ENCODE measurements at places on chromosomes 4 and X.

- DNase-seq = no peak
Observed at GRCh38 chr4:185219551-185220344, 10.3 kb downstream of the SNX25 start.

DNA sequence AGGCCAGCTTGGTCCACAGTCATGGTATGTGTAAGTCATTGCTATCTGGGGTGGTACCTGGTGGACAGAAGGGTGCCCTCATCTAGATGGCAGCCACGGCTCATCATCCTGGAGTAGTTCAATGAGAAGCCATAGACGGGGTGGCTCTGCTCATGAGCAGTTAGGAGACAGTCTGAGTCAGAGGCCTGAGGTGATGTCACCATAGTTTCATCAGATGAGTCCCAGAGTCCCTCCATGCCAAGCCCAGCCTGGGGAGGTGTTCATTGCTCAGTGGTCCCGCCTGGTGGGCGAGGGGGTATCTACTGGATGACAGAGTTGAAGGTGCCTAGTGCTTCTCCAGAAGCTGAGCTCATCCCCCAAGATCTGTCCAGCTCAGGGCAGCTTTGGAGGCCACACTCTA lies 49.8 kb downstream of the DLG3 start:
- DNase-seq = no peak

DNA sequence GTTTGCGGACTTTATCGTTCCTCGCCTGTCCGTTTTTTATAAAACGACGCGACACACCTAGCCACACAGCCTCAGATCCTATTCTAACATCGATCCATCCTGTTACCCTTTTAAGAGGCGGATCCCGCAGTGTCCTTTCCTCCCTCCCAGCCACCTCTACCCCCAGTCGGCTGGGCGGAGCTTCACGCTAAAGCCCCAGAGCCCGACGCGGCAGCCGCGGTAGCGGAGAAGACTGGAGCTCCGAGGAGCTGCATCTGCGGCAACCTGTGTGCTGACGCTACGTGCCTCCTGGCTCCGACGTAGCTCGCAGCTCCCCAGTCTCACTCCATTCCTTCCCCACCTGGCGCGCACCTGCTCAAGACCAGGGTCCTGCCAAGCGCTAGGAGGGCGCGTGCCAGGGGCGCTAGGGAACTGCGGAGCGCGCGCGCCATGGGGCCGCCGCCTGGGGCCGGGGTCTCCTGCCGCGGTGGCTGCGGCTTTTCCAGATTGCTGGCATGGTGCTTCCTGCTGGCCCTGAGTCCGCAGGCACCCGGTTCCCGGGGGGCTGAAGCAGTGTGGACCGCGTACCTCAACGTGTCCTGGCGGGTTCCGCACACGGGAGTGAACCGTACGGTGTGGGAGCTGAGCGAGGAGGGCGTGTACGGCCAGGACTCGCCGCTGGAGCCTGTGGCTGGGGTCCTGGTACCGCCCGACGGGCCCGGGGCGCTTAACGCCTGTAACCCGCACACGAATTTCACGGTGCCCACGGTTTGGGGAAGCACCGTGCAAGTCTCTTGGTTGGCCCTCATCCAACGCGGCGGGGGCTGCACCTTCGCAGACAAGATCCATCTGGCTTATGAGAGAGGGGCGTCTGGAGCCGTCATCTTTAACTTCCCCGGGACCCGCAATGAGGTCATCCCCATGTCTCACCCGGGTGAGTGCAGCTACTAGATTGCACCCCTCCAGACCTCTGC lies at the start of gene RNF128:
Gene RNF128 (plus strand): TSS at position 217 of the 953 bp plus-strand sequence. CDS start 213 bp downstream, at position 430.
- DNase-seq = peak; percentile 19

DNA sequence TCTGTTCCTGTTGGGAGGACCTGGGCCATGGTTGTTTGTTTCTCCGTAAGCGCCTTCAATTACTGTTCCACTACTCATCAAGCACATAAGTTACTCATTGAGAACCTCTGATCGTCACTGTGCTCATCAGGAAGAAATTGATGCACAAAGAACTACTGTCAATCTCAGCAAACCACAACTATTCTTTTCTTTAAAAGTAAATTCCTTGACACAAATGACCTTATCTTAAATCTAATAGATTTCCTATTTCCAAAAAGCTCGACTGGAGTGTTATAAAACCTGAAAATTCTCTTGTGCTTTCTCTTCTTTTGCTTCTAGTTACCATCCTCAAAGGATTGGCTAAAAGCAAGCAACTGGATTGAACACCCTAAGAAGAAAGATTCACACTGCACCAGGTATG lies at the start of gene MUC7:
Gene MUC7 (plus strand): TSS at position 301 of the 400 bp plus-strand sequence. CDS start 1,825 bp downstream, outside the sequence.
- no peak for DNase-seq

DNA sequence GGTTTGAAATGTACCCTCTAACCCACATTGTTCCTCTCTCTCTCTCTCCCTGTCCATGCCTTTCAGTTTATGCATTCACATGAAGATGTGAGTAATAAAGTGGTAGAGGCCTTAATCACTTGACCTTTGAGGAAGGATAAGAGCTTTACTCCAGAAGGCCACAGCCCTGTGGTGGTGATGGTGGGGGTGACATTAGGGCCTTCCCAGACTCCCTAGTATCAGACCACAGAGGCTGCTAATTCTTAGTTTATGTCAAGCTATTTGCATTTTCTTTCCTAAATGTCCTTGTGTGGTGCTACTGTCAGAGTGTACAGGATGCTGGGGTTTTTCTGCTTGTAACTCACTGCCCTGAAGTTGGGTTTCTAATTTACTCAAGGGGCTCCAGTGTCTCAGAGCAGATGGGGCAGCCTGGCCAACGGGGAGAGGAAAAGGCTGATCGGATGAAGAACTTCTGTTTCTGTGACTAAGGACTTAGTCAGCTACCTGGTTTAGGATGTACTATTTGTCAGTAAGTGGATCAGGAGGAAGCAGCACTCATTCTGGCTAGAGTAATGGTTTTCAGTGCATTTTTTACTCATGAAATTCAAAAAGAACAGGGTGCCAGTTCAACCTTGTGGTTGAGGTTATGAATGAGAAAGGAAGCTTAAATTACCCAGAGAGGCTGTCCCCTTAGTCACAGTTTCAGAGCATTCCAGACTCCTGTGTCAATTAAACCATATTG lies 509.6 kb upstream of the DIPK2B start:
- no peak for DNase-seq

DNA sequence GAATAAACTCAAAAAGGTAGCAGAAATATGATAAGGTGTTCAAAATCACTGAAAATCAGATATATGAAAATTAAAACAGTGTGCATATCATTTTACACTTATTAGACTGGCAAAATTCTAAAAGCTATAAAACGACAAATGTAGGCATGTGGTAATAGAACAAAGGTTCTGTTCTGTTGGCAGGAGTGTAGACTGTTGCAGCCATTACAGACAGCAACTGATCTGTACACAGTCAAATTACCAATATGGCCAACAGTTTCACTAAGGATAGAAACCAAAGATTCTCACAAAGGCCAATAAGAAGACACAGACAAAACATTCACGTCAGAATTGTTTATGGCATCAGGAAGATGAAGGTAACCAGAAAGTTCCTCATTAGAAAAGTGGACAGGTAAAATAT lies 112.8 kb upstream of the PLS3 start:
- DNase-seq = no peak

DNA sequence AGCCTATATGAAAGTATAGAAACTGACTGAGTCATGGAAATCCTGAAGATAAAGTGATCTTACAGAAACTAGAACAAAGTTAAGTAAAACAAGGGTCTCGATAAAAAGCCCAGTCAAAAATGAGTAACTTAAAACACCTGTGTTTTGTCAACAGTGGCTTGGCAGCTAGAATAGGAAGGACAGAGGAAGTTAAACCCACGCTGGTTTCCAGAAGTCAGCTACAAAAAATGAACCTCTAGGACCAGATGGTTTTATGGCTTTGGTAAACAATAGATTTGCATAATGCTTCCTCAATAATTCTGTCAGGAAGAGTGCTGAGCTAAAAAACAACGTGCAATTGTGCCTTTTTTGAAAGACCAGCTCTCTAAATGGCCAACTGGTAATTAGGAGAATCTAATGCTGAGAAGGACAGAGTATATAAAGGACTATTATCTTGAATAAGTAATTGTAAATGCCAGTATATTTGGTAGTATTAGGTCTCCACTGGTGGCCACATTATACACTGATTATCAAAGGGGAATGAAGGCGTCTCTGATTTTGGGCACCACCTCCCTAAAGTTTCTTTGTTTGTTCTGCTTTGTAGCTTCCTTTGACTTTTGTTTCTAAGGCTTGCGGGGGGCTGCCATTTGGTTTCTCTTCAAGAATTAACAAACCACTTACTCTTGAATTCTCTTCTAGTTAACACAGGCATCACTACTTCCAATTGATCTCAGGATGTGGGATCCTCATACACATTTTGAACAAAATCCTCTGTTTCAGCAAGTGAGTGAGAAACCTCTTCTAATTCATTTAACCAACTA lies 72.2 kb upstream of the PPP3CA start:
- no peak for DNase-seq

- DNase-seq = no peak
Observed at GRCh38 chr4:169258141-169258540, 12.6 kb downstream of the SH3RF1 start.

- no peak for DNase-seq
Observed at GRCh38 chr4:3851881-3852280, 85.7 kb downstream of the ADRA2C start.

- DNase-seq = peak; percentile 81
Observed at GRCh38 chrX:23901060-23901459, 6.7 kb downstream of the APOO start.

- DNase-seq = no peak
Observed at GRCh38 chrX:130120321-130120731, 10.0 kb upstream of the ELF4 start.
